ENCODE measurements at places on chromosomes 7 and 10. TPM values are rescaled to one million over a fixed set of nuclear protein-coding genes. Genes with fewer than 3 reads are reported as not detected.

MCMBP gene
- total RNA-seq: 74.3 TPM

UPK3BL2 gene
- total RNA-seq: not detected

GNGT1 gene
- not detected for total RNA-seq

AKR1C8 gene
- total RNA-seq: not detected

SVOPL gene
- not detected for total RNA-seq

CLRN3 gene
- not detected for total RNA-seq

PRKG1 gene
- 45.6 TPM for total RNA-seq

CXCL12 gene
- 54.1 TPM for total RNA-seq
